Activated CD4-positive, alpha-beta memory T cell treated with anti-CD3 and anti-CD28 coated beads, Interleukin-2, amount 10 ng/mL, durations not matched to agents 7 days and 5 days (primary cell): ENCODE measurements at places on chromosomes 2 and 18. TPM values are rescaled to one million over a fixed set of nuclear protein-coding genes. Genes with fewer than 3 reads are reported as not detected.

DNA sequence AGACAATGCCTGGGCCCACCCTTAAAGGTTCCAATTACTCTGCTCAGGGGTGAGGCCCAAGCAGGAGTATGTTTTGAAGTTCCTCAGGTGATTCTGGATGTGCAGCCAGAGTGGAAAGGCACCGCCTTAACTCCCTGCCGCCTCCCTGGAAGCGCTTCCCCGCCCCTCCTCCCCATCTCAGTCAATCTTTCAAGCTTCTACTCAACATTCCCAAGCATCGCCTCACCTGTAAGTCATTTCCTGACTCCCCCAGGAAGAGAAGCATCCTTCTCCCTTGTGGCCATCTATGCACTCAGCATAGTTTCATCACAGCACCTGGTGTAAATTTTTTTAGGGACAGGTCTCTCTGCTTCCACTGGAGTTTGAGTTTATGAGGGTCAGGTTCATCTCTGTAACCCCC, 67.5 kb downstream of the MYL12B start:
- DNase-seq, result no peak
- no peak overlapping the region for H3K27ac ChIP-seq
- no peaks in the 10 kb centered on the region for H3K36me3 ChIP-seq
- H3K4me3 ChIP-seq, result no peak overlapping the region
- H3K4me1 ChIP-seq, result no peaks in the 10 kb centered on the region
- peaks cover 9% of the 10 kb centered on the region for H3K27me3 ChIP-seq

DNA sequence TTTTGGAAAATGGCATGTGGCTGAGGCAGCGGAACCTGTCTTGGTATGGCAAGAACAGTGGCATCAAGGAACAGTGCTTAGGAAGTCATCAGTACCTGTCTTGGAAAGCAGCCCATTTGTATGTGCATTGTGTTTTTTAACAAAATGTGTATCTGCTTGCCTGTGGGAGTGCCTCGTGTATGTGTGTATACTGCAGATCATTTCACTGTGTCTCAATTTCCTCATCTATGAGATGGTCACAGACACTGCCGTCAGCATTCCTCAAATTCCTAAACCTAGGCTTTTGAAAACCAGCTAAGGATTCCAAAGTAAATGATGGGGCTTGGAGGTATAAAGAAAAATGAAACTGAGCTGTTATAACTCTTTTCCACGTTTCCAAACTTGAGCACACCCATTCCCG, 441.3 kb downstream of the RND3 start:
- no peaks in the 10 kb centered on the region for H3K27me3 ChIP-seq
- no peaks in the 10 kb centered on the region for H3K36me3 ChIP-seq
- no peaks in the 10 kb centered on the region for H3K4me1 ChIP-seq
- H3K4me3 ChIP-seq, result no peak overlapping the region

DNA sequence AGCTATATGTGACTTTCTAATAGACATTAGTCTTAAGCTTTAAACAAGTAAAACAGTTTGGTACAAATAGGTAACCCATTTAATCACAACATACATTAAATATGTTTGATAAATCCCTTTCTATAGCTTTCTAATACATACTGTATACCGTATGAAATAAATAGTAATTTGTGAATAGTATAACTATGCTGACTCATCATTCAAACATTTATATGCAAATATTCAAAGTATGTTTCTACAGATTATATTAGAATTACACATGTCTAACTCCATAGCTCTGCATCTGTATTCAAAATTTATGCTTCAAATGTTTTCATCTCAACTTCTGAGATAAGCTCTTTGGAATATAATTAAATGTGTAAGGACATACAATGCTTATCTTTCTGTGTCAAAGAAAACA, 142.7 kb upstream of the ZNF804A start:
- H3K4me1 ChIP-seq, result no peaks in the 10 kb centered on the region
- H3K4me3 ChIP-seq, result no peak overlapping the region
- no peaks in the 10 kb centered on the region for H3K36me3 ChIP-seq

GRCh38 chr2:3805201-3805939, 102.0 kb downstream of the DCDC2C start:
- H3K27me3 ChIP-seq, result no peaks in the 10 kb centered on the region
- no peaks in the 10 kb centered on the region for H3K4me1 ChIP-seq
- no peak overlapping the region for H3K27ac ChIP-seq

DNA sequence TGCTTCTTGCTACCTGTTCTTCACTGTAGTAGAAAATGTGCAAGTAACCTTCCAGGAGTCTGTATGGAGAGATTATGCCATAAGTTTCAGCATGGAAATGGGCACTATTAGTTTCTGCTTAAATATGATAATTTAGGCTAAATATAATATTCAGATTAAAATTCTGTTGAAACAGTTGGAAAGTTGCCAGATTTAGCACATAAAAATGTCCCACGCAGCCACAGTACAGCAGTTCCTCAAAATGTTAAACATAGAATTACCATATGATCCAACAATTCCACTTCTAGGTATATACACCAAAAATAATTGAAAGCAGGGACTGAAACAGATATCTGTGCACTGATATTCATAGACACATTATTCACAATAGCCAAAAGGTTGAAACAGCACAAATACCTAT, 121.2 kb downstream of the NRP2 start:
- H3K4me3 ChIP-seq, result no peak overlapping the region
- H3K27ac ChIP-seq, result no peak overlapping the region
- no peaks in the 10 kb centered on the region for H3K36me3 ChIP-seq
- H3K4me1 ChIP-seq, result no peaks in the 10 kb centered on the region

GRCh38 chr2:200352636-200353035, 46.1 kb downstream of the SPATS2L start:
- no peak for DNase-seq
- H3K4me3 ChIP-seq, result no peak overlapping the region
- no peaks in the 10 kb centered on the region for H3K27me3 ChIP-seq

- H3K36me3 ChIP-seq, result no peaks in the 10 kb centered on the region
- H3K27ac ChIP-seq, result no peak overlapping the region
- H3K4me3 ChIP-seq, result no peak overlapping the region
- DNase-seq, result no peak
These were observed 81.9 kb upstream of the TXNDC2 start for GRCh38 chr18:9803698-9804516.

The CYRIA gene
- 0.05 TPM for total RNA-seq

GRCh38 chr18:28015671-28016070, 161.3 kb downstream of the CDH2 start:
- DNase-seq, result no peak
- no peaks in the 10 kb centered on the region for H3K27me3 ChIP-seq
- H3K36me3 ChIP-seq, result no peaks in the 10 kb centered on the region
- H3K27ac ChIP-seq, result no peak overlapping the region
- no peaks in the 10 kb centered on the region for H3K4me1 ChIP-seq

DNA sequence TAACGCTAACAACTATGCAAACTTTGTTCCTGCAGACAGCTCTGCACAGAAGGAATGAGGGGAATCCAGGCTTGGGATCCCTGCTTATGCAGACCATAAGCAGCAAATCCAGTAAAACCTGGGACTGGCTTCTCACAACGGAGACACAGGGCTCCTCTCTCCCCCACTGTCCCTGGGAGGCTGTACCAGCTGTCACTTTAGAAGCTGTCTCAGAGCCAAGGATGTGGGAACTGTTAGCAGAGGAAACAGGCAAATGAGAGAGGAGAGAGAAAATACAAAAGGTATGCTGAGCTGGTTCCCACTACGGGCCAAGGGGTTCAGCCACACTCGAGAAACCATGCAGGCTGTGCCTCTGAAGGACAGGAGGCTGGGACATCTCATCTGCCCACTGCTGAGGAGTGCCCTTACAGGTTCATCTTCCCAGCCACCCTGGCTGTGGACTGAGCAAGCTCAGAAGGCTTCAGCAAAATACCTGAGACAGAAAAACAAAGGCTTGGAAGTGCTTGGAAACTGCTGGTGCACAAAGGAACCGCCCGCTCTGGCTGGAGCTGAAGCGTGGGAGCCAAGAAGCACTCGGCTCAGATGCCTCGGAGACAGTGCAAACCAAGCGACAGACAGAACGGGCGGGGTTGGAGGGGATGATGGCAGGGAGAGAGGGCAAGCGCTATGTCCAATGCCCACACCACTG, 72.5 kb downstream of the FAM210A start:
- no peak overlapping the region for H3K27ac ChIP-seq
- DNase-seq, result no peak
- no peaks in the 10 kb centered on the region for H3K36me3 ChIP-seq

- no peak overlapping the region for H3K4me3 ChIP-seq
- no peak overlapping the region for H3K27ac ChIP-seq
- H3K36me3 ChIP-seq, result no peaks in the 10 kb centered on the region
- H3K4me1 ChIP-seq, result no peaks in the 10 kb centered on the region
- no peaks in the 10 kb centered on the region for H3K27me3 ChIP-seq
- peak; percentile 71 for DNase-seq
These were observed 13.4 kb upstream of the COPS8 start for GRCh38 chr2:237072067-237072931.

- H3K36me3 ChIP-seq, result no peaks in the 10 kb centered on the region
- H3K27ac ChIP-seq, result no peak overlapping the region
- no peaks in the 10 kb centered on the region for H3K27me3 ChIP-seq
- no peaks in the 10 kb centered on the region for H3K4me1 ChIP-seq
- DNase-seq, result no peak
These were observed 161.5 kb downstream of the ZNF521 start for GRCh38 chr18:25190472-25190871.

The GPR75 gene
- 1.4 TPM for total RNA-seq

The SERPINB2 gene
- total RNA-seq, result not detected
